Renal pelvis (tissue), 12 donors: ENCODE measurements at places on chromosomes 6 and 20. TPM values are rescaled to one million over a fixed set of nuclear protein-coding genes. Genes with fewer than 3 reads are reported as not detected.

Gene RAMACL
- 0.25 TPM for polyA plus RNA-seq

Gene PRL
- 0.06 TPM for polyA plus RNA-seq

Gene OTOR
- not detected for polyA plus RNA-seq

Gene SMLR1
- polyA plus RNA-seq = 1.5 TPM

Gene BTN1A1
- polyA plus RNA-seq = 0.16 TPM

Gene TGIF2
- 56.4 TPM for polyA plus RNA-seq

Gene SLC13A3
- 18.5 TPM for polyA plus RNA-seq

Gene TFAP2C
- polyA plus RNA-seq = 0.88 TPM

Gene RRBP1
- polyA plus RNA-seq = 143 TPM

Gene WASF1
- polyA plus RNA-seq = 44.0 TPM

Gene ABHD16B
- not detected for polyA plus RNA-seq

Gene SYCP2
- 8.8 TPM for polyA plus RNA-seq

Gene ARFRP1
- 39.7 TPM for polyA plus RNA-seq

Gene CST4
- polyA plus RNA-seq = not detected

Gene WFDC12
- not detected for polyA plus RNA-seq

Gene ANGPT4
- 0.46 TPM for polyA plus RNA-seq

Gene ATXN1
- polyA plus RNA-seq = 17.7 TPM

Gene CAGE1
- polyA plus RNA-seq = 0.06 TPM

Gene SYCP2L
- polyA plus RNA-seq = 3.4 TPM

Gene BPIFA1
- polyA plus RNA-seq = not detected

Gene MATN4
- polyA plus RNA-seq = 0.34 TPM

Gene SUMO4
- polyA plus RNA-seq = 1.4 TPM

Gene GCNT2
- 19.2 TPM for polyA plus RNA-seq

Gene DEFB128
- not detected for polyA plus RNA-seq

Gene KAT14
- 29.7 TPM for polyA plus RNA-seq

Gene HLA-F
- 4.6 TPM for polyA plus RNA-seq

Gene PFDN6
- 74.9 TPM for polyA plus RNA-seq
